Right renal cortex interstitium (tissue), 3 donors: ENCODE measurements at places on chromosomes 4 and X.

DNA sequence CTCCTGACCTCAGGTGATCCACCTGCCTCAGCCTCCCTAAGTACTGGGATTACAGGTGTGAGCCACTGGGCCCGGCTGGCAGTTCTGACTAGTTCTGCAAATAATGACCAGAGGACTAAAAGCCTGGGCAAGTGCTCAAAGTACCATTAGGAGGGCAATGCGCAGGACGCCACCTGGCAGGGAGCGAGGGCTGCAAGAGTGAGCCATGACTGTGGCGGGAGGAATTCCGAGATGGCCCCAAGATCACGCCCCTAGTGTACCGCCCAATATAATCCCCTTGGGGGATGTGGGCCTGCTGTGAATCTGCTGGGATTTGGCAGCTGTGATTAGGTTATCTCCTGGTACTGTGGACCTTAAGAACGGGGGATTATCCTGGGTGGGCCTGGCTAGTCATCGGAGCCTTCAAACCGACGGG, 26.2 kb upstream of the GPR78 start:
- no peak for DNase-seq

DNA sequence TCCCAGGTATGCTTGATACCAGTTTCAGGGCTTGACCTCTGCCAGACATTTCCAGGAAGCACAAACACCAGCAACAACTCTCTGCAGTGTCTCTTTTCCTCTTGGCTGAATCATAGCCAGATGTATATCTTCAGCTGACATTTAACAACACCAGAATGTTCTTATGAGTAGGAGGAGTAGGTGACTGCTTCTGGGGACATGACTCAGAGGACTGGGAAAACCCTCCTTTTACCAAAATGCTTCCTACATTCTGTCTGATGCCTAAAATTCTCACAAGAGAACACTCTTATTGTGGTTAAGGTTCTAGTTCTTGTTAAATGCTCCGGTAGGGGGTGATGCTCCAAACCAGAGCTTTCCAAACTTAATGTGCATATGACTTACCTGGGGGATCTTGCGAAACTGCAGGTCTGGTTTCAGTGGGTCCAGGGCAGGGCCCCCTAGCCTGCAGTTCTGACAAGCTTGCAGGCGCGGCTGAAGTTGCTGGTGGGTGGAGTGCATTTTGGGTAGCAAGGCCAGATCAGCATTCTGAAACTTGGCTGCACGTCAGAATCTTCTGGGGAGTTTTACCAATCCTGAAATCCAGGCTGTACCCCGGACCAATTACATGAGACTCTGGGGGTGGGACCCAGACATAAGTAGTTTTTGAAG, 329.3 kb upstream of the RPS6KA3 start:
- no peak for DNase-seq

DNA sequence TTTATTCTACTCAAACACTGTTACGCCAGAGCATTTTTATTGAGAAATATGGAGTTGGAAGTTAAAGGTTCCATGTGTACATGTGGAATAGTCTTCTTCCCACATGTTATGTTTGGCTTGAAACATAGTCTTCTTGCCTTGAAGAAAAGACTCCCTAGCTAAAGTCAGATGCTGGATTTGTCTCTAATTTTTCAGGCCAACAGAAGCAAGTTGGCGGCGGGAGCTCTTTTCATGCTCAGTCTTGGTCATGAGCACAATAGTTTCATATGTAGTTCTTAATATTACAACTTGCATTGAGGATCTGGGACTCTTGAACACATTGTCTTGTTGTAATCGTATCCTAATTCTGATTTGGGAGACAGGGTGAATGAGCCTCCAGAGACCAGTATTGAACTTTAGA, 19.4 kb downstream of the SEPTIN11 start:
- no peak for DNase-seq

DNA sequence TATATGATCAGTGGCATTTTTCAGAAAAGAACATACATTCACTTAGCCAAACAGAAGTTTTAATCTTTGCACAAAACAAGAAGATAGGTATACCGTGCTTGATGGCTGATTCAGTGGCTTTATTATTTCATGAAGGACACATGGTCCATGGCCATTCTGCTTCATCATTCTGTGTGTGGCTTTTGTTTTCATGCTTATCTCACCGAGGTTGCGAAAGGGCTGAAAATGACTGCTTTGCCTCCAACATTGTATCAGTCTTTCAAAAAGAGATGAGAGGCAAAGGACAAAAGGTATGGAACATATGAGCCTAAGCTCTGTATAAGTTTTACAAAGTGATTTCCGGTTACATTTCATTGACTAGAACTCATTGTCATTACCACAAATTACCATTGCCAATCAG, 541.1 kb downstream of the RAB28 start:
- no peak for DNase-seq
